ENCODE measurements at places on chromosomes 1 and 21.

DNA sequence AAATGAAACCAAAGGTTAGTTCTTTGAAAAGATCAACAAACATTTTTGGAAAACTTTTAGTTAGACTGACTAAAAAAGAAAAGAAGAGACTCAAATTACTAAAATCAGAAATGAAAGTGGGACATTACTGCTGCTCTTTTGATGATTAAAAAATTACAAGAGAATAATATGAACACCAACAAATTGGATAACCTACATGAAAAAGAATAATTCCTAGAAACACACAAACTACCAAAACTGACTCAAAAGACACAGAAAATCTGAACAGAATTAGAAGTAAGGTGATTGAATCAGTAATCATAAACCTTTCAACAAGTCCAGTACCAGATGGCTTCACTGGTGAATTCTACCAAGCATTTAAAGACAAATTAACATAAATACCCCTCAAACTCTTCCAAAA lies 5.6 kb downstream of the KIFAP3 start:
- DNase-seq: no peak

DNA sequence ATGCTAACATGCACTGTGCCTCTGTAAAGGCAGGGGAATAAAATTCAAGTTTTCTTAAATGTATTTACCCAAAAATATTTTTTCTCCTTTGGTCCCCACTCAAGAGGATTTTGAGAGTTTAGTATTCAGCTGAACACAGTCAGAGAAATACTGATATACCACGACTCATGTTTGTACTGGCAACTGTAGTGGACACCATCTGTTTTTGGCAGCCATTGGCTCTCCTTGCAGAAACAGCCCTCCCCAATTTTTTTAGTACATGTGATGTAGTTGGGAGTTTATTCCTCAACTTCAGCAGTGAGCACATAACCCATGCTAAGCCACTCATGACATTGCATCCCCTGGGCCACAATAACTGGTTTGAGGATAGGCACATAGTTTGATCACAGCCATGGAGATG lies 154.8 kb upstream of the POU3F1 start:
- no peak for DNase-seq

DNA sequence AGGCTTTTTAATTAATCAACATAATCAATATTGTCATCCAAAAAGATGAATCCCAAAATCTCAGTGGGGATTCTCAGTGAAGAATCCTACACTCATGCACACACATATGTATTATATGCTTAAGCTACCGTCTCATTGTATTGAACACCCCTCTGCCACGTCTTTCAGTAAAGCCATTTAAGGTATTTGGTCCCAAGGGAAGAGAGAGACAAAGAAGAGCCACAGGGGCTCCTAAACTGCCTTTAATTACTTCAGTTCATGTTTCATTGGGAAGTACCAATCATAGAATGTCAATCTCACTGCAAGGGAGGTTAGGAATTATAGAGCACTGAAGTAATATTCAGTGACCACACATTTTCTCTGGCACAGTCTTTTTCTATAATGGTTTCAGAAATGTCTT lies 388.6 kb upstream of the NEGR1 start:
- DNase-seq: no peak

- no peak for DNase-seq
Measured at GRCh38 chr1:2383576-2383975, 7.8 kb downstream of the MORN1 start.

- DNase-seq: no peak
Measured at GRCh38 chr1:24351918-24352627, 32.9 kb downstream of the GRHL3 start.

DNA sequence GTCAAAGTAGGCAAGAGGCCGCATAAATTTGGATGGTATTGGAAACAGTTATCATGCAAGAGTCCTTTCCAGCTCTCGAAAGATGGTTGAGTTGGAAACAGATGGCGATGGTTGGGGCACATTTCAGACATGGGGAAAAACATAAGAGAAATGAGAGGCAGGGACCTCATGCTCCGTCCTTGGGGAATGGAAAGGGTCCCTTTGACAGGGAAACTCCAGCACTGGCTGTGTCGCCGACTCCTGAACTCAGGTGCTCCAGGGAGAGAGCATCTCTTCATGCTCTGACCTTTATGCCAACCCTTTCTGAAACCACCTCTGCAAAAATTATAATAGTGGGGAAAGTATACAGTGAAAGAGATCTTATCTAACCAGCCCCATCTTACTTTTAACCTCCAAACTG lies 36.8 kb upstream of the COL6A2 start:
- no peak for DNase-seq

- DNase-seq: no peak
Measured at GRCh38 chr21:28436286-28436932, 556.3 kb downstream of the LTN1 start.

DNA sequence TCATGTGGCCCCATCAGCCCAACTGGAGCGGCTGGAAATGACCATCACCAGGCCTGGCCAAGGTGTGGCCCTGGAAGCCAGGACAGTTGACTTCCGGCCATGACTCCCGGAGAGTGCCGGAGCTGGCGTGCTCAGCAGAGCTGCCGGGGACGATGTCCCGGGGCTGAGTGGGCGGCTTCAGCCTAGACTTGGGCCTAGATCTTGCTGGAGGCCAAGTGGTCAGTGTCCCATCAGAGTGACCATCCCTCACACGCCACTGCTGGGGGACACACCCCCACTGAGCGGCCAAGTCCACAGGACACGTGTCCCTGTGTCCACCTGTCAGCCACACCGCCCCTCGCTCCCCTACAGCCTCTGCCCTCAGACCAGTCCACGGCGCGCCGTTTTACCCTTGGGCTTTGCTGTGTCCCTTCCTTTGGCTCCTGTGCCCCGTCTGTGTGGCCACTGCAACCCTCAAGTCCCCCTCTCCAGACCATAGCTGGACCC lies 4.0 kb downstream of the FAAP20 start:
- DNase-seq: no peak

- DNase-seq: no peak
Measured at GRCh38 chr1:29324202-29324601, 87.9 kb downstream of the PTPRU start.

GRCh38 chr1:115379943-115380342 lies 41.9 kb upstream of the NGF start:
- no peak for DNase-seq

GRCh38 chr1:207268337-207268736 lies 53.1 kb upstream of the CD55 start:
- DNase-seq: no peak

DNA sequence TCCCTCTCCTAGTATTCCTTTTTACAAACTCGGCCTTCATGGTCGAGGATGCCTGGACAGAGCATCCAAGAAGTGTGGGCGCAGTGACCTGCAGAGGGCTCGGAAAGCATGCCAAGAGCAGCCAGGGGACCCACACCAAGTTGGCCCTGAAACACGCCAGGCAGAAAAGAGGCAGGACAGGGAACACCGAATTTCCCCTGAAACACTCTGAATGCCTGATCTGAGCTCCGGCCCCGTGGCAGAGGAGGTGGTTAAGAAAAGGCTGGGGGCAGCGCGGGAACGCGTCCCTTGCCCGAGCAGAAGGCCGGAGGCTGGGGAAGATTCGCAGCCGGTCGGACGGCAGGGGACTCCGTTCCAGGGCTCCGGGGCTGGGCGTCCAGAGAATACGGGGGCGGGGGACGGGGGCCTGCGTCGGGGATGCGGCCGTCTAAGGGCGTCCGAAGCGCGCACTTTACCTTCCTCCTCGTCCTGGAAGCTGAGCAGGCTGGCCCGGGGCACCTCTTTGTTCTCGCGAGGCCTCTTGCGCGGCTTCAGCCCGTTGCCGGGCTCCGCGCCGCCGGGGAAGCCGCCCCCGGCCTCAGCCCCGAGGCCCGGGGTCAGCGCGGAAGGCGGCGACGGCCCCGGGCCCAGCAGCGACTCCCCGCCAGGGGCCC lies 558 bp downstream of the PAXBP1 start:
- DNase-seq: no peak

DNA sequence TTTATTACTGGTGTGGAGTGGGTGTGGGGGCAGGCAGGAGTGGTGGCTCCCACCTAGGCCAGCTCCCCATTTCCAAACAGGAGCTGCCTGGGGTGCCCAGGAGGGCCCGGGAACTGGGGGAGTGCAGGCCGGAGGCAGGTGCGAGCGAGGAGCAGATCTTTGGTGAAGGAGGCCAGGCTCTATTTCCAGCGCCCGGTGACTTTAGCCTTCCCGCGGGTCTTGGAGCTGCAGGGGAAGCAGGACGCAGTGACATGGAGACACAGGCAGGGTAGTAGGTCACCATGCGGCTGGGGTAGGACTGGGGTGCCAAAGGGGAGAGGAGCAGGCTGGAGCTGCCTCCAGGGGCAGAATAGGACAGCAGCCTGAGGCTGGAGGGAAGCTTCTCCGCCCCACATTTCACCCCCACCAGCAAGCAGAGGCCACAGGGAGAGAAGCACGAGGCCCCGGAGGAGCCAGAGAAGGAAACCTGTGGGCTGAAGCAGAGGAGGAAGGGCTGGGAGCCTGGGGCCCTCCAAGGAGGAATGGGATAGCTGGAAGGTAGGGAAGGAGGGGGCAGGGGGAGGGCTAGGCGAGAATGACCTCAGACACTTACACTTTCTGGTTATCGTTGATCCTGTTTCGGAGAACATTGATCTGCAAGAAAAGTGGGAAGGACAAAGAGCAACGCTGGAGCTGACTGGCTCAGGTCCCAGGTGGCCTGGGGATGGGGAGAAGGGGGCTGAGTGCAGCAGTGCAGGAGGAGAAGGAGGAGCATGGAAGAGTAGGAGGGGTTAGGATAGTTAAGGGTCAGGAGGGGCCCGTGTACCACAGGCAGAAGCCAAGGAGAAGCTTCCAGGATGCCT lies 18.2 kb downstream of the TNNT2 start:
- no peak for DNase-seq

- DNase-seq: no peak
Measured at GRCh38 chr1:171877701-171878100, 36.4 kb downstream of the DNM3 start.

DNA sequence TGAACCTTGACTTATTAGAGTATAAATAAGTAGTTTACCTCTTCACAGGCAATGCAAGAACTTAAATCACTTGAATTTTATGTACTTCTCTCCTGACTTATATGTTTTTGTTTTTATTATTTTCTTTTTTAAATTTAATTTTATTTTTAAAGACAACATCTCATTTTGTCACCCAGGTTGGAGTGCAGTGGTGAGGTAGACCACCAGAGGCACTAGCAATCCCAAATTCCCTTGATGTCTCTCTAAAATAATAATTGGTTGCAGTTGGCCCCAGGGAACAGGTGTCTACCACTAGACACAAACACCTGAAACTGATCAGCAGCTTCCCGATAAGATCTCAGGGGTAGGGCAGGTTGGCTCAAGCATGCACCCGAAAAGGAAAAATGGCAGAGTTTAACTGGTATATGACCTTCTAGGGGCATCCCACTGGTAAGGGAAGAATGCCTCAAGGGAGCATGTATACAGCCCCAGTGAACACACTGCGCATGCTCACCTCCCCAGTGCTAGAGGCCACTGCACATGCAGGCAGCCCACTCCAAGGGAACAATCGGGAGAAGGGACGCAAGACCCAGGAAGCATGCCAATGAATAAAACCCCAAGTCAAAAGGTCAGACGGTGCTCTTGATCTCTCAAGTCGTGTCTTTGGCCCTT lies 14.6 kb downstream of the EXOC8 start:
- no peak for DNase-seq

- no peak for DNase-seq
Measured at GRCh38 chr1:20430355-20431175, 55.4 kb downstream of the CAMK2N1 start.

DNA sequence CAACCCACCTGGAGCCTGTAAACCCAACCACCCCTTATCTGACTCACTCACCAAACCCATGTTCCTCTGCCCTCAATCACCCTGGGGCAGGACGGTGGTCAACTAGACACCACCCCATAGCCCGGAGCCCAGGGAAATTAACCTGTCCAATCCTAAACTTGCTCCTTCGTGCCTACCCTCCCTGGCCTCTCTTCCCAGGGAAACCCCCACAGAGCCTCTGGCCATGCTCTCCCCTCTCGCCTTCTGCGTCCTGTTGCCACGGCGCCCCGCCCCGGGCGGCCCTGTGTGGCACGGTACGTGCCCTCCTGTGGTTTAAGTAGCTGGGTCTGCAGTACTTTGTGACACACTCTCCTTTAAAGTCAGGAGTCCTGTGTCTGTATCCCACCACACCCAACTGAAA lies 4.0 kb upstream of the FTCD start:
- DNase-seq: no peak

GRCh38 chr21:34105947-34106541 lies 32.7 kb downstream of the MRPS6 start:
- no peak for DNase-seq

- DNase-seq: no peak
Measured at GRCh38 chr1:228148196-228148861, 1.4 kb upstream of the GJC2 start.

- DNase-seq: no peak
Measured at GRCh38 chr1:111733183-111733991, 5.8 kb downstream of the INKA2 start.

DNA sequence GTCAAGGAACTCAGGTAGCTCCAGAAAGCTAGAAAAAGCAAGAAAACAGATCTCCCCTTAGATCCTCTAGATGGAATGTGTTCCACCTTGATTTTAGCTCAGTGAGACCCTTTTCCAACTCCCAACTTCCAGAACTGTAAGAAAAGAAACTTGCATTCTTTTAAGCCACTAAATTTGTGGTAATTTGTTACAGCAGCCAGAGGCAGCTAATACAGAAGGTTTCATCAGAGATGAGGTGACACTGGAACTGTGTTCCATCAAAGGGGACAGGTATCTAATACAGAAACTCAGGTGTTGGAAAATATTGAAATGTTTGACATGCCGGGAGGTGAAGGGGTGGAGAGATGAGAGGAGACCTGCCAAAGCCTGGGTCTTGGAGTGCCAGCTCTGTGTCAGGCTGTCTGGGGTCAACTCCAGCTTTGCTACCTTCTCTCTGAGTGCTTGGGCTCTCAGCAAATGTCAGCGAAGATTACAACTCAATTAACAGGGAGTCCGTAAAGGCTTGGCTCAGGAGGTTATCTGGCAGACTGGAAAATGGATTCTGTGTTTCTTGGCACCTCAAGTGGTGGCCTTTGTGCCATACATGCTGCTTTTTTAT lies 71.3 kb downstream of the PLPP3 start:
- DNase-seq: no peak

- no peak for DNase-seq
Measured at GRCh38 chr1:192811006-192811405, 2.2 kb downstream of the RGS2 start.

DNA sequence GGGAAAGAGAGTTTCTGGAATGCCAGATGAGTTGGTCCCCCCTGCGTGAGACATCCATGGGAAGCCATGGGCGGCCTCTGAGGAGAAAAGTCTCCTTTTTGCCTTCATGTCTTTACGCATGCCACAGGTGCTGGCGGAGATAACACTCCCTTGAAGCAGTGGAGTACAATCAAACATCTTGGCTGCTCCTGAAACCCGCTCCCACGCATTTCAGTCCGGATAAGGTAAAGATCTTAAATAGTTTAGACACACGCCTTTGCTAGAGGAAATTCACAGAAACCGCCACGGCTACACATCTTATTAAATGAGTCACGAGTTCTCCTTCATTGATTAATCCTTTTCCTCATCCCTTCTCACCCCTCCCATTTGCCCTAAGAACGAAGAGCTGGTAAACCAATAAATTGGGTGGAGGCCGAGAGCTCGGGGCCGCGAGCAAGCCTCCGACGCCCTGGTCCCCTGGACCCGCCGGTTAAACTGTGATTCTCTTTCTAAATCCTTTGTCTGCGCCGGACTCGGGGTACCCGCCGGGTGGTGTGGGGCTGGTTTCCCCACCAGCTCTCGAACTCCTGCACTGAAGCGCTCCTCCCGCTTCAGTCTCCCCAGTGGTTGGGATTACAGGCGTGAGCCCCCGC lies 6.6 kb upstream of the ZNF669 start:
- DNase-seq: no peak
